ENCODE measurements at places on chromosomes 3 and 15.

DNA sequence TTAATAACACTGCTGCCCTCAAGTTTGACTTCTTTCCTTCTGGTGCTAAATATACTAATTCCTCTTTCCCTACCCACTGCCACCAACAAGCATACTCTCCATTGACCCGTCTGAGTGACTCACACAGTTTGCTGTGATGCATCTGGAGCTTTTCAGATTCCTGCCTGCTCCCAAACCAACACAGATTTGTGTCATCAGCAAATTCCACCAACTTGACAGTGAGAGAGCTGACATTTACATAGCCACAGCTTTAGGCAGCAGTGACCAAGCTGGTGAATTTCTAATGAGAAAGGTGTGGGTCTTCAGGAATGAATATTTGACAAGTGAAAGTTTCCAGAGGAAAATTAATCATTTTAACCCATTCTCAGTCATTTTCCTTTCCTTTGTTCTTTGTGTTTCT is 96.5 kb upstream of the PRICKLE2 start:
- DNase-seq: no peak

GRCh38 chr3:39268549-39268900 is 11.3 kb downstream of the CX3CR1 start:
- no peak for DNase-seq

GRCh38 chr15:40923551-40923950 is 5.6 kb upstream of the DLL4 start:
- DNase-seq: no peak

- no peak for DNase-seq
Observed at GRCh38 chr15:101156061-101156460, 95.8 kb downstream of the CHSY1 start.

- DNase-seq: no peak
Observed at GRCh38 chr3:13194285-13195209, 121.3 kb upstream of the IQSEC1 start.

DNA sequence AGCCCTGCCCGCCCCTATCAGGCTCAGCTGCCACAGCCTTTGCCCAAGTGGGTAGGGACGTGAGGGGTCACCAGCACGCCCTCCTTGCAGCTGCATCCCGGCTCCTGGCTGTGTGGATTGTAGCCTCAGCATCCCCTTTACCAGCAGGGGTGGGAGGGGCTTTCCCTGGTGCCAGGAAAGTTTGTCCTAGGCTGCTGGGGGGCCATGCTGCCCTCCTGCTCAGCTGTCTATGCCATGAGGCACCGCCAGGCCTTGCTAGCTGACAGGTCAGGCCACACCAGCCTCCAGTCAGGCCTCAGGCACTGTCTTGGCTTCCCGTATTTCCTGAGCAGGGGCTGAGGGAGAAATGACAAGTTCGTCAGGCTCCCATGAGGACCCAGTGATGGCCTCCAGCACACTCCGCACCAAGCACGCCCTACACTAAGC is 32.3 kb downstream of the TKT start:
- DNase-seq: no peak

DNA sequence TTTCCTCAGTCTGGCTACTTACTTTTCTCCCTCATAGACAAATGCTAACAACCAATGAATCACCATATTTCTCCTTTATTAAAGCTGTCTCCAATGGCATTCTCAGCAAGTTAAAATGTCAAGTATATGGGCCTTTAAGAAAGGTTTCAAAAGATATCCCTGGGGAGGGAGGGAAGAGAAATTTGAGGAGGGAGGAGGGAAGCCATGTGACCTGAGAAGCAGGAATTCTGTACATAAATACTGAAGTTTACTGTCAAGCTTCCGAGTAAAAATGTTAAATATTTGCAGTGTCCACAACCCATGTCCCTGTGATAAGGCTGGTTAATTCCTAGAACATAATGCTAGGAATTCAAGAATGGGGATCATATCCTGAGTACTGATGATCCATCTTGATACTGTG is 175.9 kb downstream of the CNTN4 start:
- no peak for DNase-seq

DNA sequence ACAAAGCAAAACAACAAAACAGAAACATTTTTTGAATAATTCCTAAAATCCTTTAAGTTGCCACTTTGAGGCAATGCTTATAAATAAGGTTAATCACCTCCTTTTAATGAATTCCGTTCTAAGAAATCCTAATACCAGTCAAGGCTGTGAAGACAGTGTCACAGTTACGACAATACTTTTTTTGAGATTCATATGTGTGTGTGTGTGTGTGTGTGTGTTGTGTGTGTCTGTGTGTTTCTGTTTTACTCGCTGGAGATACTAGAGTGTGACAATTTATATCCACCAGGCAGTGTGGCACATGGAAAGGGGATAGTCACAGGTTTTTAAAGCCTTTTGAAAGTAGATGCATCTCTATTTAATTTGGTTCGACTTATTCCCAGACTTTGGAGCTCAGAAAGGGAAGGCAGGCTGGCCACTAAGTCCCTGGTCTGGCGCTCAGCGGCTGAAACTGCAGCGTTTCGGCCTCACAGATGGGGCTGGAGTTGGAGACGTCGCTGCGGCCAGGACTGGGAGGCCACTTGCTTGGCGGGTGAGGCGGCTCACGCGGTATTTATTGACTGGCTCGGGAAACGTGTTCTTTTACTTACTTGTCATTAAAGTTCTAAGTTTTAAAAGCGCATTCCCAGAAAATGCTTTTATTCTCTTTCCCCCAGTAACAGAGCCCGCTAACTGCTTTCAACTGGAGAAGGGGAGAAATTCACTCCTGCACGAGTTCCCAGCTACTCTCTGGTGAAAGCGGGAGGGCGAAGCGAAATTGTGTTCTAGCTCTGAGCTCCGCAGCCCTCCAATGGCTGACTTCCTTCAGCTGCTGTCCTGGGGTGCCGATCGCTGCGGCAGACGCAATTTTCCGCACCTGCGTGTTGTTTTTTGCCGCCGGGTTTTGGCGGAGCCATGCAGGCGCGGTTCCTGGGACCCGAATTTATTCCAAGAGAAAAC is 13.7 kb downstream of the ZIC1 start:
- DNase-seq: no peak

GRCh38 chr15:92111291-92111690 is 257.8 kb downstream of the SLCO3A1 start:
- no peak for DNase-seq

GRCh38 chr3:30804984-30805383 is 89.5 kb downstream of the GADL1 start:
- DNase-seq: no peak

DNA sequence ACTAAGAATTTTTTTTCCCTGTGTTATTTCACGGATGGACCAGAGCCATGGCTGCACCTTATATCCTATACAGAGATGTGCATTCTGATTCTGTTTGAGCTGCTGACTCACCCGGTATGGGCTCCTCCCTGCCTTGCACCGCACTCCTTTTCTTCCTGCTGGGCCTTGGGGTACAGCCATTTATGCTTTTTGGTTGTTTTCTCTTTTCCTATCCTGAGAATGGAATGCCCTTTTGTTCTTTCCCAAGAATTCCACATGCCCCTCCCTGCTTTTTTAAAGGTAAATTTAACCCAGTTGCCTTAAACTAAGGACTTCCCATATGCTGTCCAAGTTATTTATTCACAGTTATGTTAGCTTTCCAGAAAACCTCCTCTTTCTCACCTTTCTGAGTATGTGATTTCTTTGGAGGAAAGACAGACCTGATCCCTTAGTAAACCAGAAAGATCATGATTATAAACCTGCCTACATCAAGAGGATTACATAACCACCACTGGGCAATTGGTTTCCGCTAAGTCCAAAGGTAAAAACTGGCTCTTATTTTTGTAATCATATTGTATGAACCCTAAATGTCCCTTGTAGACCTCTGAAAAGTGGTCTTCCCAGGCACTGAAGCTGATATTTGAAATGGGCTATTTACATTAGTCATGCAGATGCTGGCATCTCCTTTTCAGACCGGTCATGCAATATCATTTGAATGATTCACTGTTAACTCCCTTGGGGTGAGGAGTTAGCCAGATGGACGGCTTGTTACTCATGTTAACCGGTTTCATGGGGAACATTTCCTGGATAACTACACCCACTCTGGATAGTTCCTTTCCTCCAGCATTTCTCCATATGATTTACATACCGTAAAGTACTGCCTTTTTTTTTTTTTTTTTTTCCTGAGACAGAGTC is 45.5 kb downstream of the TMOD3 start:
- DNase-seq: no peak

GRCh38 chr15:38809621-38810020 is 245.0 kb upstream of the RASGRP1 start:
- DNase-seq: no peak

GRCh38 chr3:119084371-119085069 is 49.9 kb upstream of the IGSF11 start:
- DNase-seq: no peak

DNA sequence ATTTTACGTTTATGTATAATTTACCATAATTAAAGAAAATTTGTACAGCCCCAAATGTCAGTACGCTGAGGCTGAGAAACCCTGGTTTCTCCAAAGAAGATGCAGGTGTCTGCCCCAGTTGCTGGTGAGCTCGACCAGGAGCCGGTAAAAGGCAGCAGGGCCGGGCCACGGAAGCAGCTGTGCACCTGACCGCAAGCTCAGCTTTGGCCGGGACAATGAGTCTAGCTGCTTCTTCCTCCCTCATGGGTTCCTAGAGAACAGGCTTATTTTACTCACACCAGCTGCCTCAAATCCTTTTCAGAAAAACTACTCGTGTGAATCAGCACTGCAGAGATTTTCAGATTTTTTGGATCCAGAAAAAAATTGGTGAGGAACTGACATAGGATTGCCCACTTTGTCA is 18.0 kb upstream of the ZXDC start:
- no peak for DNase-seq

GRCh38 chr3:142904639-142905436 is 16.0 kb upstream of the PCOLCE2 start:
- DNase-seq: no peak

GRCh38 chr15:33131552-33132232 is 62.8 kb downstream of the FMN1 start:
- no peak for DNase-seq

DNA sequence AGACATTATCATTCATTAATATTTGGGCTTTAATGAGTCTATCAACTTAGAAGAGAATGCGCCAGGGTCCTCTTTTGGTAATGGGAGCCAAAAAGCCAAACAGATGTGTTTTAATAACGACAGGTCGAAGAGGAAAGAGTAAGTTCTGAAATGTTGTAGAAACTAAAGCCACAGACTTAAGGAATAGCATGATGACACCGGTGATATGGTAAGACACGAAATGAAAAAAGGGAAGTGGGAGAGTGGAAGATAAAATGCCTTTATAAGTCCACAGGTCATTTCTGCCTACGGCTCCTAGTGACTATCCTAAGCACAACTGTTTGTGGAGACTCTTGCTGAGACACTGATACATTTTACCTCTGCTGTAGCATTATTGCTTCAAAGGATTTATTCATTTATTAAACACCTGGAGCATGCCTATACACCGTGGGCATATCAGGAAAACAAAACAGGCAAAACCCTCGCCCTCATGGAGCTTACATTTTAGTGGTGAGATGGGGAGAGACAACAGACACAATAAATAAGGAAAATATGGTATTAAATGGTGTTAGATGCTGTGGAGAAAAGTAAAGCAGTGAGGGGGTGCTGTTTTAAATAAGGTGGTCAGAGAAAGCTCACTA is 11.7 kb upstream of the CD47 start:
- DNase-seq: no peak

GRCh38 chr3:58668247-58668646 is 1.7 kb upstream of the FAM3D start:
- no peak for DNase-seq

DNA sequence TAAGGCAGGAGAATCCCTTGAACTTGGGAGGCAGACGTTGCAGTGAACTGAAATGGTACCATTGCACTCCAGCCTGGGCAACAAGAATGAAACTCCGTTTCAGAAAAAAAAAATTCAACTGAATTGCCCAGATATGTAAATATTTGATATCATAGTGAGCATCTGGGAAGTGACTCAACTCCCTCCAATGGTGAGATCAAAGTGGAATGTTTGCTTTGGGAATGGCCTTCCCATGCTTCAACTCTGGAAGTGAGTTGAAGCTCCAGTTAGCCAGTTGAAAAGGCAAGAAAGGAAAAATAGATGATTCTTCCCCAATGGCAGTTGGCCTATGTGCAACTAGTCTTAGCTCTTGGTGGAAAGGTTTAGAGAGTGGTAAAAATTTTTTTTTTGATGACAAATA is 131.6 kb upstream of the CMC1 start:
- no peak for DNase-seq

GRCh38 chr3:146416366-146416765 is 53.0 kb downstream of the PLSCR2 start:
- no peak for DNase-seq

DNA sequence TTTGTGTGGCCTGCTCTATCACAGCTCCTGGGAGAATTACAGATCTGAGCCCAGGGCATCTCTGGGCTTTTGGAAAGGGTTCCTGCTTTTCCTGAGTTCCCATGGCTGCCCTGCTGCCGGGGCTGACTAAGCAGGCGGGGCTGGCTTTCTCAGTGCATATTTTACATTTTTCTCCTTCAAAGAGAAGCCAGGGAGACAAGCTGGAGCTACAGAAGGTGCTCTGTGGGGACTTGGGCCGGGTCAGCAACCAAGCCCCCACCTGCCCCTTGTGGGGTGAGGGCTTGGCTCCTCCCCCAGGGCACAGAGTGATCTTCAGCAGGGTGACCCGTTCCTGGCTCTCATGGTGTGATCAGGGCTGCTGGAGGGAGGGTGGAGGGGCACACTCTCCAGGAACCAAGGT is 17.4 kb downstream of the ABTB1 start:
- no peak for DNase-seq

DNA sequence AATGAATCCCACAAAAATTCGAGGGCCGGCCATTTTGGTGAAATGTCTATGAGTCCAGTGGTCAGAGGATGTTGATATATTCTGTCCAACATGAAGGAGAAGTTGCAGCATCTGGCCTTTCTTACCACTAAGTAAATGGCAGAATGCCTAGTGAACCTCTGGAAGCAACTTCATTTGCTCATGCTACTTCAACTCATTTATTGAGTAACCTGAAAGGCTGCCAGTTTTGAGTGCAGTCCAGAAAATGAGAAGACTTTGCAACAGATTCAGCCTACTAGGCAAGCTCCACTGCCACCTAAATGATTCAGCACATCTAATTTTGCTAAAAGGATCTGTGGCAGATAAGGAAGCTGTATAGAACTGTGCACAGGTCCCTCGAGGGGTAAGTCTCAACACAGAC is 265.0 kb downstream of the OPA1 start:
- no peak for DNase-seq

GRCh38 chr3:143120716-143121240 is 1.2 kb downstream of the CHST2 start:
- DNase-seq: peak; percentile 43

GRCh38 chr3:190070622-190071347 is 49.9 kb downstream of the P3H2 start:
- no peak for DNase-seq

DNA sequence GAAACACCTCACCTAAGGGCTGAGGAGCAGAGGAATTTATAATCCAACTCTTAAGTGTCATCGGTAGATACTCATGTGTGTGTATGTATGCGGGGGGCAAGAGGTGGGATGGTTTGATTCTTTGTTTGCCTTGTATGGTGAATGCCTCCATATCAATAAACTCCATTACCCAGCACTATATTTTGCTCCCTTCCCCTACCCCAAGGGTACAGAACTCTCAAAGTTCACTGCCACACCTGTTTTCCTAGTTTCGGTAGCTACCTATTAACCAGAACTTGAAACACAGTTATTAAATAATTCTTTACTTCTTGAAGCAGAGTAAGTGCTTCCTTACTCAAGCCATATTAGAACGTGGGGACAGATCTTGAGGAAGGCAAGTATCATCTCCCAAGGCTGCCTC is 400.8 kb upstream of the SUCLG2 start:
- DNase-seq: no peak
